ENCODE measurements at places on chromosomes 6 and 20.

DNA sequence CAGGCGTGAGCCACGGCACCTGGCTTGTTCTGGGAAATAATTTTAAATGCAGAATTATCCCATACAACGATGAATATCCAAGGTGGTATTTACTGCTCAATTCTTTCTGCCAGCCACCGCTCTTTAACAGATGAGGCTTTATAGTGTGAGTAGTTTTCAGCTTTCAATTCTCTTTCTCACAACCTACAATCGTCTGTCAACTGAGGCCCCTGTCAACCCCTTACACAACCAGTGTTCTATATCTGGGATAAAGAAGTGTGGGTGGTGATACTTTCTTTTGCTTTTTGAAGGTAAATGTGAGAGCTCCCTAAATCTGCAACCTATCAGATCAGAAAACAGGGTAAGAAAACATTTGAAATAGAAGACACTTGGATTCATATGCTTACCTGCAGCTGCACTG lies 22.5 kb downstream of the STAU1 start:
- no peak for DNase-seq

DNA sequence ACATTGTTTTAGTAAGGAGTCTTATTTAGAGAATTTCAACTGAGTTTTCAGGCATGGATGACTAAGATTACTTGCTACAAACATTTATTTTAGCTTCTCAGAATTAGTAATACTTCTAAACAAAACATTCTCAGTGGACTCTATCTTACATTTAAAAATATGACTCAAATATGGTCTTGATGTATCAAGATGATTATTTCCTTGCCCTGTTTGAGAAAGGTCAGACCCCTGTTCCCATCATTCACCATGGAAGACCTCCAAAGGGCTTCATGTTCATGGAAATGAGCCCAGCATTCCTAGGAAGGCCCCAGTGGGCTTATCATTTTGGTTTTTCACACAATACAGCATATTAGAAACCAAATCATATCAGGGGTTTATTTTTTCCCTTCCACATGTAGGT lies 24.6 kb upstream of the TRPC4AP start:
- DNase-seq = no peak

GRCh38 chr20:49559411-49560081 lies 8.4 kb downstream of the PTGIS start:
- no peak for DNase-seq

GRCh38 chr6:39593646-39594045 lies 131.6 kb downstream of the KIF6 start:
- DNase-seq = no peak

- no peak for DNase-seq
Observed at GRCh38 chr6:51738614-51739013, 348.8 kb downstream of the PKHD1 start.

DNA sequence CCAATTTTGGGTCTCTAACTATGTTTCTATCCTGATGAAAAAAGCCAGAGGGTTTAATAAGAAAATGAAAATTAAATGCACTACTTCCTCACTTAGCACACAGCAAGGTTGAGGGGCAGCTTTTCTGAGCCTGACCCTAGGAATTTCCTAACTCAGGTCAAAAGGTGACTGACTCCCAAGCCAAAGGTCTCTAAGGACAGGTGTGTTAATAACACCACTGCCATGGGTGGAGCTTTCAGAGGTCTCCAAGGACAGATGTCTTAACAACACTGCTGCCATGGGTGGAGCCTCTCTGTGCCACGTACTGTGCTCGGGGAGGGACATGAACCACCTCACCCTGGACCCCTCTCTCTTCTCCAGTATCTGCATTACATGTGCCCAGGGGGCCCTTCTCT lies 339.2 kb downstream of the PRKN start:
- no peak for DNase-seq

GRCh38 chr6:132357120-132357519 lies 44.2 kb downstream of the MOXD1 start:
- peak; percentile 31 for DNase-seq

- DNase-seq = no peak
Observed at GRCh38 chr20:40966516-40967185, 62.0 kb upstream of the TOP1 start.

GRCh38 chr6:74853991-74854390 lies 351.9 kb downstream of the COL12A1 start:
- DNase-seq = no peak

DNA sequence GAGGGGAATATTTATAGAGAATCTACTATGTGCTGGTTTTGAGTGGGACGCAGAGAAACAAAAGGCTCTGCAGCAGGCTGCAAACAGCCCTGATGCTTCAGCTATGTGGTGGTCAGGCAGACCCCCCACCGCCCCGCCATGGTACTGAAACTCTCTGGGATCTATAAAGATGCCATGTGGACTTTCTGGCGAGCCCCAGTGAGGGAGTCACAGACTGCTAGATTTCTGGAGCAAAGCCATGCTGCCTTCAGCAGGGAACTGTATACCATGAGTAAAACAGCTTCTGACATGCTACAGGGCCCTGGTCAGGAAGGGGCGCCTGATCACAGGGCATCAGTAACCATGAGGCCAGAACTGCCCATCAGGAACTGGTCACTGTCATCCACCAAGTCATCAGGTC lies 19.2 kb upstream of the BPIFB1 start:
- no peak for DNase-seq

- DNase-seq = no peak
Observed at GRCh38 chr6:37557645-37558114, 58.0 kb upstream of the CCDC167 start.

DNA sequence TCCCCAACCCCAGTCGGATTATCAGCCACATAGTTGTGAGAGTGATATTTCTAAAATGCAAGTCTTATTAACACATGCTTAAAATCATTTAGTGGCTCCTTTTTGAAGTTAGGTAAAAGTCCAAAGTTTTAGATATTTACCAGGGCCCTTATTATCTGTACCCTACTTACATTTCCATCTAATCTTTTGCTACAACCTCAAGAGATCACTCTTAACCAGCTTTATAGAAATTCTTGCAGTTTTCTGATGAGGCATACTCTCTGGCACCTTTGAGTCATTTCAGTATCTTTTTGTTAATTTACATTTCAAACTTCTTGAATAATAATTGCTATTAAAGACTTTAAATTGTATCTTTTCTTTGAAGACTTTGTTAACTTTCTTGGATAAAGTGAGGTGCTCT lies 453.3 kb downstream of the RFPL4B start:
- no peak for DNase-seq

GRCh38 chr6:21905531-21905930 lies 312.0 kb downstream of the SOX4 start:
- no peak for DNase-seq

GRCh38 chr20:57126481-57127092 lies 139.9 kb downstream of the BMP7 start:
- DNase-seq = no peak

DNA sequence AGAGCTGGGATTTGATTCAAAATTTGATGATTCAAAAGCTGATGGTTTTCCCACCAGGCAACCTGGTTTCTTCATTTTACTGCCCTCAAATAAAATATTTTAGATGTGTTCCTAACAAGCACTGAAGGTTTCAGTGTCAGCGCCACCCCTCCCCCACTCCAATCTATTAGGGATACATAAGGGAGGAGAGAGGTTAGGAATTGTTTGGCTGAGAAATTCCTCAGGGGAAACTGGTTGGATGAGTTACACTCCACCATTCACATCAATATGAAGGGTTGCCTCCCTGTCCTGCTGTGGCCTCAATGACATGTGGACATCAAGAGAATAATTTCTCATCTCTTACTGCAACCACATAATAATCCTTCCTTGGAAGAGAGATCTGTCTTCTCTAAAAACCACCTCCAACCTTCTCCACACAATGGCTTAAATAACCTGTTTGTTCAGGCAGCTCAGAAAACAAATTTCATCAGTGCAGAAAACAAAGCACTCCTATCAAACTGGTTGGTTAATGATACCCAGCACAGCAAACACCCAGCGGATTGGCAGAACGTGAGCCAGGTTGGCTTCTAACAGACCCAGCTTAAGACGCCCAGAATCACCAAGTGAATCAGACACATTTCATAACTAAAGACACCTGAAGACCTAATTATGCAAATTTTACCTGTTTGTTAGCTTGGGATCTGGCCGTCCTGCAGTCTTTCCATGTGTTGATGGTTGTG lies 136.0 kb upstream of the SGK1 start:
- DNase-seq = no peak

- DNase-seq = peak; percentile 66
Observed at GRCh38 chr6:35148167-35148741, 7.1 kb upstream of the TCP11 start.

- DNase-seq = no peak
Observed at GRCh38 chr6:104768906-104769305, 90.8 kb downstream of the HACE1 start.

DNA sequence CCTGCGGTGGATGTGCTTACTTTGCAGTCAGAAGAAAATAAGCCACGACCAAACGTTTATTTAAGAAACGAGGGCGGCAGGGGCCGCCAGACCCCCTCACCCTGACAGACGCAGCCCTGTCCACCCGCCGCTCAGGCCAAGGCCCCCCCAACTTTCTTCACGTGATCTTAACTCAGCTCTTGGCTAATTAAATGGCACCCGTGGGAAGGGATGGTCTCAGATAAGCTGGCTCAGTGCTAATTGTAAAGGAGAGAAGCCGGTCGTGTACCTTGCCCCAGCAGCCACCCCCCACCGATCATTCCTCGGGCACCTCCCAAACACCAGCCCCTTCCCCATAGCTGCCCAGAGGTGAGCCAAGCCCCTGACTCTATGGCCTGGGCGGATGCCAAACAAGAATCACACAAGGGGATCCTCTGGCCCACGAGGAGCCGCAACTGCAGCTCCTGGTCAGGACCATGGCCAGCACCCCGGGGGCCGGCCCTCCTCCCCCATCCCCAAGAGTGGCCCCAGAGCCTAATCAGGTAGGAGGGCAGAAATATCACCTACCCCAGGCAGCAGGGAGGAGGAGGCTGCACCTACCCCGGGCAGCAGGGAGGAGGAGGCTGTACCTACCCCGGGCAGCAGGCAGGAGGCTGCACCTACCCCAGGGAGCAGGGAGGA lies 11.2 kb downstream of the KCNQ2 start:
- DNase-seq = peak; percentile 23

- no peak for DNase-seq
Observed at GRCh38 chr20:53811577-53811976, 217.9 kb upstream of the ZNF217 start.

GRCh38 chr20:23224806-23225205 lies 125.8 kb upstream of the NXT1 start:
- no peak for DNase-seq

- DNase-seq = no peak
Observed at GRCh38 chr6:166023273-166023989, 144.2 kb downstream of the TBXT start.
